ENCODE measurements at places on chromosomes 2 and 18. TPM values are rescaled to one million over a fixed set of nuclear protein-coding genes. Genes with fewer than 3 reads are reported as not detected.

PIAS2 gene
- total RNA-seq = 21.2 TPM

SH3RF3 gene
- 4.7 TPM for total RNA-seq

COBLL1 gene
- total RNA-seq = 14.5 TPM

KIAA2012 gene
- total RNA-seq = not detected

CLEC4F gene
- total RNA-seq = not detected

SAP130 gene
- total RNA-seq = 3.2 TPM

RNMT gene
- 34.6 TPM for total RNA-seq

TEKT4 gene
- not detected for total RNA-seq

RBKS gene
- 1.4 TPM for total RNA-seq

ANKRD30BL gene
- total RNA-seq = not detected

TUBB8B gene
- not detected for total RNA-seq

RAPH1 gene
- 23.2 TPM for total RNA-seq

IGFBP5 gene
- total RNA-seq = 731 TPM

CTNNA2 gene
- not detected for total RNA-seq

ASXL3 gene
- total RNA-seq = 0.87 TPM

ONECUT2 gene
- under 0.01 TPM for total RNA-seq

SERPINB2 gene
- total RNA-seq = 2.4 TPM

CCBE1 gene
- total RNA-seq = 21.2 TPM

PDE11A gene
- 0.33 TPM for total RNA-seq

UGT1A10 gene
- not detected for total RNA-seq

DSG1 gene
- not detected for total RNA-seq

CCL20 gene
- not detected for total RNA-seq

INHBB gene
- total RNA-seq = not detected

FARP2 gene
- 26.5 TPM for total RNA-seq

CDH20 gene
- total RNA-seq = under 0.01 TPM
